ENCODE measurements at places on chromosomes 2 and 18.

DNA sequence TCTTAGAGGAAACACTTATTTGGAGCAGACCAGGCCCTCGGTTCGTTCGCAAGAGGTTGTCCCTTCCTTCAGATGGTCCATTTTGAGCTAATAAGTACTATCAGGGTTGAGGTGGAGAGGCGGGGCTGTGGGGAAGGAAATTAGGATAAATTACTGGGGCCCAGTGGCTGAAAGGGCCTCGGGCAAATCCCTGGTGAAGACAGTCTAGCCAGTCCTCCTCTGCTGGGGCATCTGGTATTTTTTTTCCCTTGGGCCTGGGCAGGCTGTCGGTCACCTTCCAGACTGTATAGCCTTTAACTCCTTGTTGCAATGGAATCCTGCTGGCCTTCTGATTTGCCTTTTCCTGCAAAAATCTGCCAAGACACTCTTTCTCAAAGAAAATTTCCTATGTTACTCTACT is 1.7 kb upstream of the MYO3B start:
- H3K36me3 ChIP-seq = no peaks in the 10 kb centered on the region
- peaks cover 5% of the 10 kb centered on the region for H3K4me1 ChIP-seq
- H3K27ac ChIP-seq = no peak overlapping the region
- H3K4me3 ChIP-seq = no peak overlapping the region

- no peaks in the 10 kb centered on the region for H3K27me3 ChIP-seq
- no peaks in the 10 kb centered on the region for H3K4me1 ChIP-seq
- H3K27ac ChIP-seq = no peak overlapping the region
- no peaks in the 10 kb centered on the region for H3K36me3 ChIP-seq
- no peak for DNase-seq
Observed at GRCh38 chr2:25088817-25089516, 47.1 kb downstream of the EFR3B start.

- H3K36me3 ChIP-seq = peaks cover 63% of the 10 kb centered on the region
- no peak overlapping the region for H3K4me3 ChIP-seq
- H3K27ac ChIP-seq = no peak overlapping the region
- H3K27me3 ChIP-seq = no peaks in the 10 kb centered on the region
- DNase-seq = peak; percentile 73
- peaks cover 2% of the 10 kb centered on the region for H3K4me1 ChIP-seq
Observed at GRCh38 chr18:51051105-51051712, 21.2 kb downstream of the SMAD4 start.

DNA sequence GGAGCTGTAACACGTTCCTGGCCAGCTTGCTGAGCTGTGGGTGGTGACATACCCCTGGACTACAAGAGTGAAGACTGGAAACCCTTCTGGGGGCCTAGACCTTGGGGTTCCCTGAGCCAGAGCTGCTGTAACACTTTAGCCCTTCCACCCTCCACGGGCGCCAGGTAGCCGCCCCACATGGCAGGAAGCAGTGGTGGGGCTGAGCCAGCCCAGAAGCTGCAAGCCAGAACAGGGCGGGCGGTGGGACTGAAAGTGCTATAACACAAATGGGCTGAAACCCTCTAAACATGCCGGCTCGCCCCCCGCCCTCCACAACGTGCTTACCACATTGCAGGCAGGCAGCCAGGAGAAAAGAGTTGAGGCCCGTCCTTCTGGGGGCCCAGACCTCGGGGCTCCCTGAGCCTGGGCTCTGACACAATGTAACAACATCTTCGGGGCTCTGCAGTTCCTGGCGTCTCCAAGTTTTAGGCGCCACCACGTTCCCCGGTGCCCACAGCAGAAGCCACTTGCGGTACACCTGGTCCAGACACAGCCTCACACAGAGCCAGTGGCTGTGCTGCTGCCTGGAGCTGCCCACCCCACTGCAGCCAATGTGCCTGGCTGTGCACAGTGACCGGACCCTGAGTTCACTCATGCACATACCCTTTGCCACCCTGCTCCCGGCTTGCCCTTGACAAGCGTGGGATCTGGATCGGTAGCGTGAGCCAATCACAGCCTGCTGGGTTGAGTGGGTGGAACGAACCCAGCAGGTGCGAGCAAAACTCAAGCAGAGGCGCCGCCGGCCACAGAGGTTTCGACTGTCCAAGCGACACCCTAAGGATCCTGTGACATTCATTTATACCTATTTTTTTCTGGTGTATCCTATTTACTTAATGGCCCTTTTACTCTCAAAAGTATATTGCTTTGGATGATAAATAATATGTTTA is 127.4 kb upstream of the FHL2 start:
- peaks cover 3% of the 10 kb centered on the region for H3K4me1 ChIP-seq
- no peak overlapping the region for H3K27ac ChIP-seq

GRCh38 chr2:41741951-41742595 is 305.7 kb upstream of the PKDCC start:
- no peaks in the 10 kb centered on the region for H3K4me1 ChIP-seq
- no peak for DNase-seq
- H3K27me3 ChIP-seq = no peaks in the 10 kb centered on the region
- no peak overlapping the region for H3K4me3 ChIP-seq
- no peak overlapping the region for H3K27ac ChIP-seq

DNA sequence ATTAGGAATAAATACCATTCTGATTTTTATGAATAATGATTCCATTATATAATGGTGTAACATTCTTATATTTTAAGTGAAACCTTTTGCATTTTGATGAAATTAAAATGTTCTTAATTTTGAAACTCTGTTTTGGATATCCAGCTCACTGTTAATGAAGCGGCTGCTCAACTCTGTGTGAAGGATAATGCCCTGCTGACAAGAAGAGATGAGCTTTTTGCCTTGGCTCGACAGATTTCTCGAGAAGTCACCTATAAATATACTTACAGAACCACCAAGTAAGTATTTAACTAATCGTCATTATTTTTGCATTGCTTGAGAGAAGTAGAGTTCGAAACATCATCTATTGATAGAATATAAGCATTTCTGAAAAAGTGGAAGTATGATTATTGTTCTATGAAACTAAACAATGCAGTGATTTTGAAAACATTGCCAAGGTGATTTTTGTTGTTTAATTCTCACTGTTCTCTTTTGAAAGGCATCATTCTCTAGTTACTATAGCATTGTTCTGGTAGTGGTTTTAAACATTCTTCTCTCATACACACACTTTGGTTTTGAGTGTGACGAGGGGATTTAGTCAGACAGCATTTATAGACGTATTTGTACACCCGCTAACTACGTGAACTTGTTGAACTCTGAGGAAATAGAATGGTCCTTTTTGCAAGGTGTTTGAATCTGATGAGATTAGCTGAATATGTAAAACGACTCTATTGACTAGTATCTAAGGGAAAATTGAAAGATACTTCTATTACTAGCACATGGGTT is 21.5 kb downstream of the NAB1 start:
- H3K36me3 ChIP-seq = peaks cover 54% of the 10 kb centered on the region
- no peak overlapping the region for H3K27ac ChIP-seq
- H3K4me3 ChIP-seq = no peak overlapping the region
- no peak for DNase-seq
- H3K27me3 ChIP-seq = no peaks in the 10 kb centered on the region

DNA sequence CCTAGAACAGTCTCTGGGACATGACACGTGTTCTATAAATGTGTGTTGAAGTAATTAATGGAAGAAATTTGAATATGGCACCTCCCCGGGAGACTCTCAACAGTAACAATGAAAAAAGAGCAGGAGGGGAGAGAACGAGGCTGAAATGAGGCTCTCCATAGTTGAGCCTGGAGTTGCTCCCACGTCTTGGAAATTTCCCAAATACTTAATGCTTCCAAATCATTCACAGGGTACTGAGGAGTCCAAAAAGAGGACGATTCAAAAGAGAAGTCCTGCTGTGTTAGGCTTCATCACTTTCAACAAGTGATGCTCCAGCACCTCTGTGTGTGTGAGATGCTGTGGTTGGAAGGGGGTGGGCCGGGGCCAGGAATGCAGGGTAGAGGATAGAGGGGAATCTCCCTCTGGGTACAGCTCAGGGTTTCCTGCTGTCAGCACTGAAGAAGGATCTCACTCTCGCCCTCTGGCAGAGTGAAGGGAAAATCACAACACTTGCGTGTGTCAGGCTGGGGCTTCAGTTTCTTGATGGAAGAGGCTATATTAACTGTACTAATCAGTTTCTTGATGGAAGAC is 18.1 kb upstream of the ZNF407 start:
- DNase-seq = no peak
- no peak overlapping the region for H3K4me3 ChIP-seq
- no peaks in the 10 kb centered on the region for H3K4me1 ChIP-seq
- no peaks in the 10 kb centered on the region for H3K36me3 ChIP-seq

DNA sequence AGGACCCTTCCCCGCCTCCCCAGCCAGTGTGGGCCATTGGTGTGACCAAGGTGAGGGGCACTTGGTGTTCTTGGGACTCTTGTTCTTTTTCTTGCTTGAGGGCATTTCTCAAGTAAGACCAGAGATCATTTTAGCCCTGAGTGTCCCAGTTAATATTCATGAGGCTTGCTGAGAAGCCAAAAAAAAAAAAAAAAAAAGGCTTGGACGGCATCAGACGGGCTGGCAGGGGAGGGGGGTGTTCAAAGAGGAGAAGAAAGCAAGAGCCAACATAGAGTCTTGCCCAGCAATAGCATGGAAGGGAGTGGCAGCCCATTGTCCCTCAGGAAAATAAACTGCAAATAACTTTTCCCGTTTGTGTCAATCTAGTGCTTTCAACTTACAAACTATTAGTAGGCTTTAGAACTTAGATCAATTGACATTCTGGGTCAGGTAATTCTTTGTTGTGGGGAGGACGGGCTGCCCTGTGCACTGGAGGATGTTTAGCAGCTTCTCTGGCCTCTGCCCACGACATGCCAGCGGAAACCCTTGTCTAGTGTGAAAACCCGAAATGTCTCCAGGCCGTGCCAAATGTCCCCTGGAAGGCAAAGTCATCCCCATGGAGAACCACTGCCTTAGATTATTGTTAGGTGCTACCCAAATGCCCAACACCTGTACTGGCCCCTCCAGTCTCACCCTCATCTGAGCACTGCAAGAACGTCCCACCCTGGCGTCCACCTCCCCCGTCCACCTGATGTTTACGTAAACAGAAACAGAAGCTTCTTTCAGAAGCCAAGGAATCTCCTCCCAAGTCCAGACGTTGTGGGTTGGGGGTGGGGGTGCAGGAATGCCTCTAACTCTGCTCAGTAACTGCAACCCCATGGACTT is 163.4 kb downstream of the BCL2 start:
- H3K27me3 ChIP-seq = peaks cover 10% of the 10 kb centered on the region
- H3K27ac ChIP-seq = no peak overlapping the region
- no peak for DNase-seq
- H3K4me1 ChIP-seq = peaks cover 6% of the 10 kb centered on the region
- no peak overlapping the region for H3K4me3 ChIP-seq

DNA sequence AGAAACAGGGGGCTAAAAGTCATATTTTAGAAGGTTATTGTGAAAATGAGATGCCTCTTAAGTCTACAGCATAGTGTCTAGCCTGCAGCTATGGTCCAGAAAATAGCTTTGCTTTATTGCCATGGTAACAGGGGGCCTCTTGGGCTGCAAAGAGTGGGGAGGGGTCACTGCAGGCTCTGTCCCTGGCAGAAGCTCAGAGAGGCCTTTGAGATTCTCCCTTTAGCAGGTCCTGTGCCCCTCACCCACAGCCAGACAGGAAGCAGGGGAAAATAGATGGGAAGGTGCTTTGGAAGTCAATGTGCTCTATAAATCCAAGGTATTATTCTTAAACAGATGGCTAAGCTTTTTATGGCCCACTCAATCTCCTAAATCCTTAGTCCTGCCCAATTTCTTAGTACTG is 1021.3 kb upstream of the GYPC start:
- no peaks in the 10 kb centered on the region for H3K36me3 ChIP-seq
- no peak overlapping the region for H3K27ac ChIP-seq
- no peak for DNase-seq
- H3K4me1 ChIP-seq = no peaks in the 10 kb centered on the region

GRCh38 chr18:11981543-11982366 is 448 bp downstream of the IMPA2 start:
- peak overlapping the region; percentile 79 for H3K4me3 ChIP-seq
- H3K27ac ChIP-seq = peak overlapping the region; percentile 52
- H3K4me1 ChIP-seq = peaks cover 24% of the 10 kb centered on the region
- peaks cover 14% of the 10 kb centered on the region for H3K36me3 ChIP-seq

- peaks cover 2% of the 10 kb centered on the region for H3K4me1 ChIP-seq
- no peaks in the 10 kb centered on the region for H3K27me3 ChIP-seq
- H3K36me3 ChIP-seq = no peaks in the 10 kb centered on the region
- no peak overlapping the region for H3K4me3 ChIP-seq
Observed at GRCh38 chr2:44137048-44137447, 31.6 kb upstream of the PPM1B start.

GRCh38 chr2:237858294-237859081 is 935 bp upstream of the RAMP1 start:
- peaks cover 70% of the 10 kb centered on the region for H3K27me3 ChIP-seq
- H3K4me1 ChIP-seq = peaks cover 15% of the 10 kb centered on the region
- peak; percentile 88 for DNase-seq

DNA sequence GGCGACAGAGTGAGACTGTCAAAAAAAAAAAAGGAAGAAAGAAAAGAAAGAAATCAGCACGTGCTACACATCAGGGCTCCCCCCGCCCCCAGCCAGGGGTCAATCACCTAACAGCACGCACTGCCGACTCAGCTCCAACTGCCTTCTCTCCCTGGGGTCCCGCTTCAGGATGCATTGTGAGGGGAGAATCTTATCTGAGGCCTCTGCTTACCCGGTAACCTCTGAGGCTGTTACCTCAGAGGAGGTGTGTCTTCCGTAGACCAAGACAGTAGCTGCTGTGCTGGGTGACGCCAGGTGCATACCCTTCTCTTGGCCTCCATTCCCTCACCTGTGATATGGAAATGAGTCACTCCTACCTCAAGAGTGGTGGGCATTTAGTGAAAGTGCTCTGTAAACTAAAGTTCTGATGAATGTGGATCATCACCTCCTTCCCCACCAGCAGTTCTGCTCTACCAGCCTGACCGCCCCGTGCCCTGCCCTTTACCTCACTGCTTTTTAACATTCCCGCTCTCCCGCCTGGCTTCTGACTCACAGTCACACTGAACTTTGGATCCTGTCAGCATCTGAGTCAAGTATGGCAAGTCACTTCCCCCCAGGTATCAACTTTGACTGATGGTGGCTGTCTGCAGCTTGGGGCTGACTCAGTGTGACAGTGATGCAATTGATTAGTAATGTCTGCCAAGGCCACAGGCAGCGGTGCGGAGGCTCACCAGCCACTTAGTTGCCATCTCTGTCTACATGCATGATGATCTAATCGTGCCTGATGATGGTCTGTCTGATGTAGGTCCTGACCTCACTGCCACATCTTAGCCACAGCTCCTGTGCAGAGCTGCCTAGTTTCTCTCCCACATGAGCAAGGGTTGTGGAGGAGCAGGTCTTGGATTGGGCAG is 20.1 kb downstream of the ARID5A start:
- H3K4me3 ChIP-seq = no peak overlapping the region
- H3K36me3 ChIP-seq = peaks cover 8% of the 10 kb centered on the region
- peak; percentile 71 for DNase-seq
- no peak overlapping the region for H3K27ac ChIP-seq
- peaks cover 16% of the 10 kb centered on the region for H3K27me3 ChIP-seq

DNA sequence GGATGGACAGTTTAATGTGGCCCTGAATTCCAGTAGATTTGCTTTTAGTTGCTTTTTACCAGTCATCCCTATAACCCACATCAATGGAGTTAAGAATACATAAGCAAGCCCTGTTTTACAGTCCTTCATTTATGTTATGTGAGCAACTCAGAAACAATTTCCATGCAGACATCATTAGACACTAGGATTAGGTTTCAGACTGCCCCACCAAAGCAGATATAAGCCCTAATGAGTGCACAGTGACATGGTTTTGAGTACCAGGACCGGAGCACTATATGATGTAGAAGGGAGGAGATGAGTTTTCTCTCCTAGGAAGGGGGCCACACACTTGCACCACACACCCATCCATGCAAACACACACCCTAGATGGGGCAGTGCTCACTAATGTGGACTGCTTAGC is 15.5 kb downstream of the KCNS3 start:
- no peak overlapping the region for H3K27ac ChIP-seq
- no peak for DNase-seq
- no peaks in the 10 kb centered on the region for H3K36me3 ChIP-seq
- no peak overlapping the region for H3K4me3 ChIP-seq
- peaks cover 9% of the 10 kb centered on the region for H3K4me1 ChIP-seq
